Activated CD4-positive, alpha-beta T cell treated with anti-CD3 and anti-CD28 coated beads, Interleukin-2, amount 50 U/mL, for 1 hour (primary cell): ENCODE measurements at places on chromosomes 5 and 9.
A peak's percentile ranks its signal among the peaks of the same experiment; 100 is the strongest.

DNA sequence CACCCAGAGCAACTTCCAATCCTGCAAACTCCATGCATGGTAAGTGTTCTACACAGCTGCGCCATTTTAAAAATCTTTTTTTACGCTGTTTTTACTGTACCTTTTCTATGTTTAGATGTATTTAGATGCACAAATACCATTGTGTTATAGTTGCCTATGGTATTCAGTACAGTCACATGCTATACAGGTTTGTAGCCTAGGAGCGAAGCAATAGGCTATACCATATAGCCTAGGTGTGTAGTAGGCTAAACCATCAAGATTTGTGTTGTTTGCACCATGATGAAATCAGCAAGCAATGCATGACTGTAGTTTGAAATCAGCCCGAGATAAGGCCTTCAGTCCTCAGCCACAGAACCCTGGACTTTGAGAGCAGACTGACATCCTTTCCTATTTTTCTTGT is 101.2 kb downstream of the LIX1 start:
- no peak for DNase-seq

GRCh38 chr5:53712327-53712726 is 151.9 kb downstream of the NDUFS4 start:
- DNase-seq, result no peak

DNA sequence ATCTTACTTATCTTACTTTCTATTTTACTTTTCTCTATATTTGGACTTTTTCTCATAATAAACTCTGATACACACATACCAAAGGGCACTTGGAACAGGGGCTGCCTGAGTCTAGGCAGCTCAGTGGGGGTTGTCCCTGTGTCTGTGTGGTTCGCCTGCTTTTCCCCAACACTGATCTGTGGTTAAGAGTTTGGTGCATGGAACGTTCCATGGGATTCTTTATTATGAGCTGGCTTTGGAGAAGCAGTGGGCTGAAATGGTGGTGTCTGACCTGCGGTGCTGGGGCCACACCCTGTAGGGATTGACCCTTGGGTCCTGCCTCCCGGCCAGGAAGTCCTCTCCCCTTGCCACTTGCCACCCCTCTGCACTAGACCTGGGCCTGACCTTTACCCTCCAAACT is 47.4 kb downstream of the ANKRD33B start:
- DNase-seq, result no peak

GRCh38 chr5:114830114-114830513 is 339.6 kb downstream of the TRIM36 start:
- DNase-seq, result no peak

GRCh38 chr9:84170521-84171141 is 169.9 kb downstream of the SLC28A3 start:
- DNase-seq, result no peak

- DNase-seq, result no peak
These were observed 225.6 kb downstream of the ARHGEF28 start for GRCh38 chr5:73851471-73852181.

GRCh38 chr5:123517476-123517875 is 5.5 kb downstream of the CSNK1G3 start:
- DNase-seq, result no peak

DNA sequence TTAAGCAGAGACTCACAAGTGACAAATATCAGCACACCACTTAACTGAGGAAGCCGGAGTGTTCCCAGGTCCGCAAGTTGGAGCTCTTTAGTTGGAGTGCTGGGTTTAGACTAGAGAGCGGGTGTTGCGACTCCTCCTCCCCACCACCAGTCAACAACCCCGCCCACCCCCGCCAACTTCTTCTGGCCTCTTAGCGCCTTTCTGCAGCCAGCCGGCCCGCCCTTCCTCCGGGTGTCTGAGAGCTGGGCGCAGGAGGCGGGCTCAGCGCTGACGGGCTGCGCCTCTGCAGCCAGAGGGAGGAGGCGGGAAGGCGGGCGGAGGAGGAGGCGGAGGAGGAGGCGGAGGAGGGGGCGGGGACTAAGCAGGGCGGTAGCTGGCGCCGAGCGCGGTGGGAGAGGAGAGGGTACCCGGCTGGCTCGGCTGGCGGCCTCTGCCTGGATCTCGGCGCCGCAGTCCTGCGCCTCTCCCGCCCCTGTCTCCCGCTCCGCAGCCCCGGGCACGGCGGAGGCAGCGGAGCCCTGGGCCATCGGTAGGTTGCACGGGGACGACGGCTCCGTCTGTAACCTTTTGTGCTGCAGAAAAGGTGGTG is at the start of gene MACIR:
MACIR (plus strand) TSS at position 396 of the 589 bp plus-strand sequence. CDS start 17,157 bp downstream, outside the sequence.
- peak; percentile 94 for DNase-seq

- no peak for DNase-seq
These were observed 64.8 kb downstream of the SHB start for GRCh38 chr9:38003946-38004808.

DNA sequence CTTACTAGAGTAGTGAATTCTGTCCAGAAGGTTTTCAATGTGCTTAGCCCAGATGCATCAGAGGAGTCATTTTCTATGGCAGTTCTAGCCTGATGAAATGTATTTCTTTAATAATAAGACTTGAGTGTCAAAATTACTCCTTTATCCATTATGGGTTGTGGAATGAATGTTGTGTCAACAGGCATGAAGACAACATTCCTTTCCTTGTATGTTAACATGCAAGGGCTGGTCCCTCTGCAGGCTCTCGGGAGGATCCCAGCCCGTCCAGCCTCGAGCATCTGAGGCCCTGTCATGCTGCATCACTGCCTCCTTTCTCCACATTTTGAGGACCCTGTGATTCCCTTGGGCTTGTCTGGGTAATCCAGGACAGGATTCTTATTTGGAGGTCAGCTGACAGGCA is 42.9 kb upstream of the FAM120AOS start:
- no peak for DNase-seq
